Urinary bladder (tissue), 4 donors: ENCODE measurements at places on chromosomes 11 and 22. TPM values are rescaled to one million over a fixed set of nuclear protein-coding genes. Genes with fewer than 3 reads are reported as not detected.

- DNase-seq, result no peak
These were observed 100.4 kb upstream of the TOP3B start for GRCh38 chr22:22082960-22083359.

The CLDN5 gene
- polyA plus RNA-seq, result 148 TPM

DNA sequence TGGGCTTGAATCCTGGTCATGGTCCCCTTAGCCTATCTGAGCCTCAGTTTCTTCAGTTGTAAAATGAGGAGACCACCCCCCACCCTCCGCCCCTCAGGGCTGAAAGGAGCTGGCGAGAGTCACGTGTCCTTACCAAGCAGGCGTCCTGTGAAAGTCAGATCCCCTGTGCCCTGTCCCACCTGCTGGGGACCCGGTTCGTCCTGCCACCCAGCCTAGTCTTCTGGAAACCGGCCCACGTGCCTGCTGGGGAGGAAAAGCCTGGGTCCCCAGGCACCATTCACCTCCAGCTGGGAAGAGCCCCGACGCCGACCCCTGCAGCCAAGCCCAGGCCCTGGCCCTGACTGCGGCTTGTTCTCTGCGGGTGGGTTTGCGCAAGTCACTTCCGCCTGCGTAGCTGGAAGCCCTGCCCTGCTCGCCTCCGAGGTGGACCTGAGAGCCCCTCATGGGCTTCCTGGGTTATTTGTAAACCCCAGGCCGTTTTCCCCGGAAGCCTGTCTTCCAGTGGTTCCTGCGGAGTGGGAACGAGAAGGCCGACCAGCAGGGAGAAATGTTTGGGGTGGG is 679 bp upstream of the SSH3 start:
- no peak for DNase-seq

The TTLL1 gene
- polyA plus RNA-seq, result 8.9 TPM

DNA sequence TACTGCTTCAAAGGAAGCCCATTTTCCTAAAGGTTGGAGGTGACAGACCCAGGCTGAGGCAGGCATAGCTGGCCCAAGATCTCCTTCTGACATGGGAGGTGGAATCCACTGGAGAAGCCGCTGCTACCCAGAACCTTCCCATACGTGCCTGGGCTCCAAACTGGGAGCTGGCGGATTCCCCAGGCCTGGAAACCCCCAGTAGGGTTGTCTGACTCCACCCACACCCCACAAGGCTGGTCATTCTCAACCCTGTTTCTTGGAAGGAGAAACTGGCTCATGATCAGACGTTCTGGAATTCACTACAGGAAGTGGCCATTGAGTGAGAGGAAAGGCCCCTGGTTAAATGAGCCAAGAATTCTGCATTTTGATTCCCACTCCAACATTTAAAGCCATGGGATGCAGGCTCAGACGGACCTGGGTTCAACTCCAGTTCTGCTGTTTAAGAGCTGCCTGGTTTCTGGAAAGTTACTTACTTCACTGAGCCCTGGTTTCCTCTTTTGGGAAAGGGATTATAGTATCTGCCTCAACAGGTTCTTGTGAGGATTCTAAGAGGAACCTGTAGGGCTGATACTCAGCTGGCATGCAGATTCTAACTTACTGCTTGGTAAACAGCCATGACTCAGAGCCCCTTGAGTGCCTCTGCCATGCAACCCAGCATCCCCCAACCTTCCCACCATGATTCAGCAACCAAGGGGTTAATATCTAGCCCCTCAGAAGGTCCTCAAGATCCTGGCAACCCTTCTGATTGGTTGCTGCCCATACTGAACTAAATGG is 19.4 kb upstream of the TSKU start:
- DNase-seq, result no peak

- DNase-seq, result peak; percentile 58
These were observed at the start of gene CAVIN3 for GRCh38 chr11:6320411-6321155. CAVIN3 (minus strand) TSS chr11:6320501; CDS start chr11:6320476, 25 bp downstream.

DNA sequence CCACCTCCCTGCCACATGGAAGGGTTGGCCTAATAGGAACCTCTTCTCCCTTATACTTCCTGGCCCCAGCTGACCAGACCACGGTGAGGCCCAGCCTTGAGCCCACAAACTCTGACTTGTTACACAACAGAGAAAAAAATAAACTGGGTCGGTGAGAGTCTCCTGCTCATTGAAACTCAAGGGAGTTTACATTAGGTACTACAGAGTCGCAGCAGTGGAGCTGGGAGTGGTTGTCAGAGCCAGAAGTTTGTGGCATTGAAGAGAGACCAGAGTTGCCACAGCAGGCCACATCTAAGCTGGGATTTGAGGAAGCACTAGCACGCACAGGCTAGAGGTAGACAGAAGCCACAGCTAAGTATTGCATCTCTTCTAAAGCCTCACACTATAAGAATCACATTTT is 296.2 kb downstream of the DDX10 start:
- DNase-seq, result no peak

DNA sequence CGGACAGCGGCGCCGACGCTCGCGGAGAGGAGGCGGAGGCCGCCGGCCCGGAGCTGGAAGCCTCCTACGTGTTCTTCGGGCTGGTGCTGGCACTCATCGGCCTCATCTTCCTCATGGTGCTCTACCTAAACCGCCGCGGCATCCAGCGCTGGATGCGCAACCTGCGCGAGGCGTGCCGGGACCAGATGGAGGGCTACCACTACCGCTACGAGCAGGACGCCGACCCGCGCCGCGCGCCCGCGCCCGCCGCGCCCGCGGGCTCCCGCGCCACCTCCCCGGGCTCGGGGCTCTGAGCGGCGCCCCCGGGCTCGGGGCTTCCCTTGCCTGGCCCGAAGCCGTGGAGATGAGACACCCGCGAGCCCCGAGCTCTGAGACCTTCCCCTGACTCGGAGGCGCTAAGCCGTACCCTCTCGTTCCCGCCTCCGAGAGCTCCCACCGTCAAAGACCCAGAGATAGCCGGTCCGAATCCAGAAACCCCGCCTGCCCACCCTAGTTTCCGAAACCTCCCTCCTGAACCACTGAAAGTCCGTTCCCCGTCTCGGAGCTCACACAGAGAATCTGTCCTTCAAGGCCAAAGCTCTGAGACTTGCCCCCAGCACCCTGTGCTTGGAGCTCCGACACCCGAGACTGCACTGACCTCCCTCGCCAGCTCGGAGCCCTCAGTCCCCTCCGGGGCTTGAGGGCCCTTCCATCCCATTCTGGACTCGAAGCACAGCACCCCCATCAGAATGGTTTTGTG is 1.5 kb downstream of the TPBGL start:
- DNase-seq, result no peak

The NCAM1 gene
- 79.1 TPM for polyA plus RNA-seq

DNA sequence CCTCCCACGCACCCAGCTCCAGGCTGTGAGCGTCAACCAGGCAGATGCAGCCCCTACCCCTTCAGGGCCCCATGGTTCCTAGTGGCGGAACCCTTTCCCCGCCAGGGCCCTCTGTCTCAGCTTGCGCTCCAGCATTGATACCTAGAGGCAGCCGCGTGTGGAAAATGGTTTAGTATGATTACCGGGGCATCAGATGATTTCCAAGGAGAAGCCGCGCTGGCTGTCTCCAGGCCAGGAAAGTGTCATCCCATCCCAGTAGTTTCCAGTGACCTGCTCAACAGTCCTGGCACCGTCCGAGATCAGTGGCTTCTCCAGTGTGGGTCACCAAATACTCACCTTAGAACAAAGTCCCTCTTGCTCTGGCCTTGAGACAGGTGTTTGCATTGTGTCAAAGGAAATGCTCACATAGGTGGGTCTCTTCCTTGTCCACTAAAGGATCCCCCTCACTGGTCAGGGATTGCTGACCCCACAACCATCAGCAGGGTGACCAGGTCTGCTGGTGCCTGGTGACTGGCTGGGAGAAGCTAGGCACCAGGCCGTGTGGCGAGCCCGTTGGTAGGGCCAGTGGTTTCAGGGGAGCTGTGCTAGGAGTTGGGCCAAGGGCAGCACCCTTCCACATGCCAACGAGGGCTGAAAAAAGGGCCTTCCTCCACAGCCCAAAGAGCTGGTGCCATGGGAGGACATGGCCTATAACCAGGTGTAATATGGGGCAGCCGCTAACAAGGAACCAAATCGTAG is 109.4 kb downstream of the MORC2 start:
- no peak for DNase-seq

DNA sequence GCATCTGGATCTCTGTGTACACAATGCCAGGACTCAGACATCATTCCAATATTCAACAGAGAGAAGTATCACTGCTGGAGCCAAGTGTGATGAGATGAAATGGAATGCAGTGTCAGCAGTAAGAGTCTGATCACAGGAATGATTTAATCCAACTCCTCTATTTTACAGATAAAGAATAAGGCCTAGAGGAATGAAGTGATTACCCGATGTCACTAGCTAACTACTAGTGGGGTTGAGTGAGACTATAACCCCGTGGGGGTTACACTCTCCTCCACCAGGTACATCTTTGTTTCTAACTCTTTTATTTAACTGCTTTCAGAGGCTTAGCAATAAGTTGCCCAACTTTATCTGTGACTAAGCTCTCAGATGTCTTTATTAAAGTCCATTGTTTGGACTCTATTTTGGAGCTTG is 94.2 kb upstream of the FAT3 start:
- DNase-seq, result no peak

The GAL3ST1 gene
- polyA plus RNA-seq, result 2.7 TPM

The TUBA8 gene
- 4.5 TPM for polyA plus RNA-seq

The OR2AG2 gene
- polyA plus RNA-seq, result 0.03 TPM

The CRYBB2 gene
- polyA plus RNA-seq, result 0.13 TPM

GRCh38 chr11:75100314-75100713 is 3.6 kb upstream of the OR2AT4 start:
- DNase-seq, result no peak

DNA sequence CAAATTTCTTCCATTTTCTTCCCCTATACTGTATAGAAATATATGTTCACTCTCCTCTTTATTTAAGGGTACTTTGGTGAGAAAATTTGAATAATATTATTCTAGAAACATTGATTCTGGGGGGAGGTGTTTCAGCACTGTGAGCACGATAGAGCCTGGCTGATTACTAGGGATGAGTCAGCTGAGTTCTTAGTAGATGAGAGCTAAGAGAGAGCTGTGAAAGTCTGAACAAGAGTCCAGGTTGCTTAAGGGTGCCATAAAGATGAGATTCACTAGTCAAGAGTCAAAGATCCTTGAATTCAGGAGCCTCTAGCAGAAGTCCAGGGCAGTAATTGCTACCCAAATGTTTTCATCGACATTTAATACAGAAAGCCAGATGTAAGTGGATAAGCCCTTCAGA is 756.6 kb upstream of the API5 start:
- no peak for DNase-seq

- DNase-seq, result no peak
These were observed 69.8 kb upstream of the TNRC6B start for GRCh38 chr22:40107851-40108378.

GRCh38 chr22:38748487-38749136 is 7.2 kb downstream of the SUN2 start:
- DNase-seq, result no peak

DNA sequence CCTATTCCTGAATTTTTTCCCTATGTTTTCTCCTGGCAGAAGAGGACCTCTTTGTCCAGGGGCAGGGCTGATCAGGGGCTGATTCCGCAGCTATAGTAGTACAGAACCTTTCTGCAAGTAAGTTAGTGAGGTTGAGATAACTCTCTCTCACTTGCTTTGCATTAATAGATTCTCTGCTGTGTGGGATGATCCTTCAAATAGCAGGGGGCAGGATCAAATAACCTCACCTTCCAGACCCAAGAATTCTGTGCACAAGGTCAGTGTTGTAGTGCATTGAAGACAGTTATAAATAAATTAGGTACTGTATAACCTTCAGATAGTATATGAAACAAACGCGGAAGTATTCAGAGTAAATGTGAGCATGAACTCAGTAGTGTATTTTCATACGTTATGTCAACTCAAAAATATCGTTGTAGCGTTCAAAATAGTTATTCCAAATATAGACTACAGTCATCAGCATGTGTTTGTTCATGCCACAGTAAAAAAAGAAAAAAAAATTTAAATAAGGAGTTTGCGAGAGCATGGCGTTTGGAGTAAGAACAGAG is 278 bp downstream of the MMP26 start:
- no peak for DNase-seq

The OR6A2 gene
- polyA plus RNA-seq, result not detected

DNA sequence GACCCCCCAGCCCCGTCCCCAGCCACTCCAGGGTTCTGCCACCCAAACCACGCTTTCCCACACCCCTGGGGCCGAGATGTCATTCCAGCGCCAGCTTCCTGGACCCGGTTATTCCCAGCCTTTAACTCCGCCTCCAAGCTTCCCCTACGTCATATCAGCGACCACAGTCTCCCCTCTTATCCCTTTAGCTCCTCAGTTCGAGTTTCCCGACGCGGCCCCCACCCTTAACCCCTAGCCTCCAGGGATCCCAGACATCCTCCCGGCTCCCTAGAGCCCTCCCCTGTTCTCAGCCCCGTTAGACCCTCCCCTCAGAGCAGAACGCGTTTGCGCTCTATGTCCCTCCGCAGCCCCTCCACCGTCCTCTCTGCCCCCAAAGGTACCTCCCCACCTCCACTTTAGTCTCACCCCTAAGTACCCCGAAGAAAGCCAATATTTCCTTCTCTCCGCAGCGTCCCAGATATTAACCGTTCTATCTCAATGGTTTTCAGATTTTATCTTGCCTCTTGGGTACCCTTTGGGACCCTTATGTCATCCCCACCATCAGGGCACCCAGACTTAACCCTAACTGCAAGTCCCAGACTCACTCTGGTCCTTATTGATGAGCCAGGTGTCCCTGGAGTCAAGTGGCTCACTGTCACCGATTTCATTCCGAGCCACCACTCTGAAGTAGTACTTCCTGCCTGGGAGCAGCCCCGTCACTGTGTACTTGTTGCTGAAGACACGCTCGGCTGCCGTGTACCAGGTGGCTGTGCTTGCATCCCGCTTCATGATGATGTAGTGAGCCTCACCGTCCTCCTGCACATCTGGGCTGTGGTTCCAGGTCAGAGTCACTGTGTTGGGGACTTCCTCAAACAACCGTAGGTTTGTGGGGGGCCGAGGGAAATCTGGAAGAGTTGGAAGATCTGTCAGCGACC is 8.0 kb downstream of the TMEM86A start:
- peak; percentile 75 for DNase-seq

DNA sequence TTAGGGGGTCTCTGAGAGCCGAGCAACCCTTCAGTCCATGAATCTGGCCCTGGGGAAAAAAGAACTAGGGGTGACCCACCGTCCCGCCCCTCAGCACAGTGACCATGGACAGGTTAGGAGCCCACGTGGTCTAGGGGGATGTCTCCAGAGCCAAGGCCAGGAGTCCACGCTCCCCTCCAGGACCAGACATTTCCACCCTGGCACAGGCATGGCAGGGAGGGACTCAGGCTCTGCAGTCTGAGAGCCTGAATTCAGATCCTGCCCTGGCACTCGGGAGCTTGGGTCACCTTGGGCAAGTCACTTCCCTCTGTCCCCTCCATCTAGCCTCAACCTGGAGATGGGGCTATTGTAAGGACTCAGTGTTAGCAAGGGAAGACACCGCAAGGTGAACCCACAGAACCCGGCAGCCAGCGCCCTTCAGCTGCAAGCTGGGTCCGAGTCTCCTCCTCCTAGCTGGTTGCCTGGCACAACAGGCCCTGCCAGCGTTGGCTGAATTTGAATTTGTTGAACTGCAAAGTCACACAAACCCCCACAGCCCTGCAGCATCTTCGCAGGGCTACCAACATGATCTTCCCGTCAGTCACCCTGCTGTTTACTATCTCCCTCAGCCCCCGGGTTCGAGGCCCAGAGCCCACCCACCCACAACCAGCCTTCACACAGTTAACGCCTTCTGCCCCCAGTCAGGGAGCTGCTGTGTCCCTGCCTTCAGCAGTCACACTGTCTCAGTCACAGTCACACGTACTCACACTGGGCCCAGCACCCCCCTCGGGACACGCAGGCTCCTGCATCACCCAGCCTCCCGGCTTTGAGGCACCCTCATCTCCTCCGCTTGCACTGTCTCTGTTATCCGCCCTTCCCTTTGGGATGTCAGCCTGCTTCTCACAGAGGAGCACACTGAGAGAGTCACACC is 603 bp upstream of the PDGFB start:
- no peak for DNase-seq
